BE2C (cell line): ENCODE measurements at places on chromosomes 13 and 19.

- DNase-seq = peak; percentile 76
Observed at GRCh38 chr19:44753932-44754749, 5.6 kb downstream of the BCL3 start.

- no peak for DNase-seq
Observed at GRCh38 chr19:46875234-46875633, 14.4 kb downstream of the ARHGAP35 start.

- DNase-seq = no peak
Observed at GRCh38 chr13:97752961-97753668, 200.4 kb upstream of the IPO5 start.

- DNase-seq = no peak
Observed at GRCh38 chr13:31111136-31111535, 50.6 kb downstream of the HSPH1 start.

GRCh38 chr19:5339950-5340636, 519 bp downstream of the PTPRS start:
- peak; percentile 63 for DNase-seq

DNA sequence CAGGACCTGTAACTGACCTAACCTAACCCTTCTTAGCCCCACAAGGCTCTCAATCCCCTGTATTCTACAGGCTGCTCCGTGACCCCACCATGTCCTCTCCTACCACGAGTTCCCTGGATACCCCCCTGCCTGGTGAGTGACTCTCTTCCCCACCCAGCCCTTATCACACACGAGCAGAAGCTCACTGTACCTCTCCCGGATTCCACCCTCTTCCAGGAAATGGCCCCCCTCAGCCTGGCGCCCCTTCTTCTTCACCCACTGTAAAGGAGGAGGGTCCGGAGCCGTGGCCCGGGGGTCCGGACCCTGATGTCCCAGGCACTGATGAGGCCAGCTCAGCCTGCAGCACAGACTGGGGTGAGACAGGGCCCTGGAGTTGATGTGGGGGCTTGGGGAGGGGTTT, 1.3 kb downstream of the NR1H2 start:
- no peak for DNase-seq

- DNase-seq = no peak
Observed at GRCh38 chr19:22619371-22619770, 14.8 kb upstream of the ZNF492 start.

DNA sequence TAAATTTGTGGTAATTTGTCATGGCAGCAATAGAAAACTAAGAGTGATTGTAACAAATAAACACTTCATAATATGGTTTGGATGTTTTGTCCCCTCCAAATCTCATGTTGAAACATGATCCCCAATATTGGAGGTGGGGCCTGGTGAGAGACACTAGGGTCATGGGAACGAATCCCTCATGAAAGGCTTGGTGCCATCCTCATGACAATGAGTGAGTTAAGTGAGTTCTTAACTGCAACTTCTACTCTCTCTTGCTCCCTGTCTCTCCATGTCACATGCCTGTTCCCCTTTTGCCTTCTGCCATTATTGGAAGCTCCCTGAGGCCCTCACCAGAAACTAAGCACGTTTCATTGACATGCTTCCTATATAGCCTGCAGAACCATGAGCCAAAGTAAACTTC, 1233.2 kb downstream of the OLFM4 start:
- DNase-seq = no peak

- DNase-seq = no peak
Observed at GRCh38 chr19:44648631-44649251, 5.0 kb downstream of the PVR start.

- DNase-seq = no peak
Observed at GRCh38 chr13:111661776-111662175, 341.3 kb downstream of the TEX29 start.

DNA sequence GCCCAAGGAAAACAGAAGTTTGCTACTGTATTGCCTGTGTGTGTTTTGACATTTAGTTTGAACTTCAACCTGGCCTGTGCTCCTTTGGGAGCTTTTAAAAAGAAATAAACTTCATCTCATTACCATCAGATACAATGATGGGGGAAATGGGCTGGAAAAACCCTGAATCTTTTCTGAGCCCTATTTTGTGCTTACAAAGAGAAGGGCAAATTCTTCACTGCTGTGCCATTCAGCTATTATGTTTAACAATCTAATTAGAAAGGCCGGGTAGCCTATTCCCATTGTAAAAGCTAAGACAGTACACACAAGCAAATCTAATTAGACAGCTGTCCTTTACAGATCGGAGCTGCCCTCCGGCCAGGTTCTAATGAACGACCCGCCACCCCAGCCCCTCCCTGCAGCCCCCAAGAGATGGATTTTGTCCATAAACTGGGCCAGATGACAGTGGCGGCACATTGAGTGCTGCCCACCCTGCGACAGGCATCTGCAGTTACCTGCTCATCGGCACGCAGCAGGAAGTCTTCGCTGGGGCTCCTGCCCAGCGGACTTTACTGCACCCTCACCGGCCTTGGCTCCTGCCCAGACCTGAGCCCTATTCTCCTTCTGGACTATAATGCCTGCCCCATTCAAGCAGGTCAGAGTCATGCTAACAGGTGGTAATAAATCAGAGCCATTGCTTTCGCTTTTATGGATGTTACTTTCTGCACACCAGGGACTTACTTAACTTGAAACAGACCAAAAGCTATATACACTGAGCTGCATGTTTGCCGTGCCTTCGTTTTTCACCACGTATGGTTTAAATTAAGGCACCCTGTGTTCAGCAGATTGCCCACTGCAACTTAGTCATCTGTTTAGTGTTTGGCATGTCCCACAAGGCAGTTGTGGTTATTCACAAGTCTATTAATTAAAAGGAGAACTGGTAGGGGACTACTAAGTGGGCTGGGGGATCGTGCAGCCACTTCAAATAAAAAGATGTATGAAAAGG, 549.6 kb downstream of the FGF9 start:
- DNase-seq = no peak

GRCh38 chr19:41795031-41795461, 1.3 kb upstream of the CEACAM3 start:
- peak; percentile 67 for DNase-seq

GRCh38 chr13:51220706-51221105, 1.5 kb upstream of the FAM124A start:
- no peak for DNase-seq

- peak; percentile 60 for DNase-seq
Observed at GRCh38 chr13:50198508-50198907, 183.3 kb downstream of the KCNRG start.

DNA sequence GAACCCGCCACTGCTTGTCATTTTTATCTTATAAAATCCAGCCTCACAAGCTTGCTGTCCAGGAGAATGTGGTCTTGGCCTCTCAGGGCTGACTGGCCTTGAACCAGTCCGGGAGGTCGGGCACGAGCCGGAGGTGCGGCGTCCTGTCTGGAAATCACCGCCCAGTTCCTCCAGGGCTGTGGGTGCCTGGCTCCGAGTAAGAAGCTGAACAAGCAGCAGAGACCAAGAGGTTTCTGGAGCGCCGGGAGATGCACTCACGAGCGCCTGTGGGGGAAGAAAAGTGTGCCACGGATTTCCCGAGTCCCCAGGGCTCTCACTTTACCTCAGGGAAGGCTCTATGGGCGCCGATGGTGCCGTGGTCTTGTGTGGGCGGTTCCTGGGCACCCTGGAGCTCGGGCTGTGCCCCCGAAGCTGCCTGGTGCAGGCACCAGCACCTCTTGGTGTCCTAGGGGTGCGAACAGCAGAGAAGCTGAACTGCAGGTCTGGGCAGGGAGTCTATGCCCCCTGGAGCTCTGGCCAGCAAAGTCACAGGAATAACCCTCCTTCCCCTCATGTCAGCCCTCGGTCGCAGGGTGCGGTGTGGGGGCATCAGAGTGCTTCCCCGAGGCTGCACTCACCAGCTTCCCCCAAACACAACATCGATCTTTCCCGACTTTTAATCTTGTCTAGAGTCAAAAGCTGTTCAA, 50.0 kb downstream of the GAS6 start:
- no peak for DNase-seq

DNA sequence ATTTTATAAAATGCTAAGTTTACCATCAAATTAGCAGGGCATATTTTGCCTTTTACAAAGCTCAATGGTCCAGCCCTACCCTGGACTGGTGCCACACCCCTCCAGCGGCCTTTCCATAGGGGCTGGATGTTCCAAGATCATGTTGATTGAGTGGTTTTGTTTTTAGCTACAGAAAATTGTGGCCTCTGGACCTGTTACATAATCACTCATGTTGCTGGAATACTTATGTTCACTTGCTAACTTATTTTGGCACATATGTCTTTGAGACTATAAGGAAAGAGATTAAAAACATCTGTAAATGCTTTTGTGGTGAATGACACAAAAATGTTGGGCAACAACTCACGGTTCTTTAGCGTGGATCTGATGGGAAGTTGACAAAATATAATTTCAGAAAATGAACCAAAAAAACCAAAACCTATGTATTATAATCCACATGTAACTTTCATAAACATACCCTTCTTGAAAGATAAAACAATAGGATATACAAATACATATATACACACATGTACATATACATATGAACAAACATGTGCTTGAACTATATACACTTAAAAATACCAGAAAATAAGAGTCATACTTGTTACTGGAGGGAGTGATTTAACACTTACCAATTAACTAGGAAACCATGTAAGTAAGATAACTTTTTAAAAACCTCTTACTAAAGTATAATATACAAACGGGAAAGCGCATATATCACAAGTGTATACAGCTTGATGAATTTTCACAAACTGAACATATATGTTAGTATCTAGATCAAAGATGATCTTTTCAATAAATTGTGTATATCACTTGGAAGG, 46.6 kb upstream of the SLC15A1 start:
- no peak for DNase-seq

DNA sequence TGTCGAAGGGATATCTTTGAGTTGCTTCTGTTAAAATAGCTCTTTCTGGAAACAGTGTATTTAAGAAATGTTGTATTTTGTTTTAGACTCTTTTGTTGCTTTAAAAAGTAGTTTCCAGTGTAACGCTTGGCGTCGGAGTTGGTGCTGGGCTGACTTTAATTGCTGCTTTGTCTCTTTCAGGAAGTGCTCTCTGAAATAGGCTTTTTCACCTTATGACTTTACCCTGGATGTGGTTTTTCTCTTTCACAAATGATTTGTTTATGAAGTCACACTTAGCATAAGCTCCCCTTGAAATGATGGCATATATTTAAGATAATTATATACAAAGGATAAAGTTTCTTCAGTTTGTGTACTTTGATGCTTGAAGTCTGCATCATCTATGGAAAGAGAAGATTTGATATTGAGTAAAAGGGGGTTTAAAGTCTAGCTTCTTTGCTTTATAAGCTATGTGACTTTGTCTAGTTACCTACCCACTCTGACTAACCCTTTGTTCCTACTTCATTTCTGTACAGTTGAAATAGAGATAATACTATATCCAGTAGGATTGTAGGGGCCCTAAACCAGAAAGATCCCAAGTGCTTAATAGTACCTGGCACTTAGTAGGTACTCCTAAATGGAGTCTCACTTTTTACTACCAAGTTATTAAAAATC, at the start of gene GPR18:
GPR18 (minus strand) TSS at position 170 of the 651 bp plus-strand sequence. CDS start 2,507 bp downstream, outside the sequence.
- no peak for DNase-seq

DNA sequence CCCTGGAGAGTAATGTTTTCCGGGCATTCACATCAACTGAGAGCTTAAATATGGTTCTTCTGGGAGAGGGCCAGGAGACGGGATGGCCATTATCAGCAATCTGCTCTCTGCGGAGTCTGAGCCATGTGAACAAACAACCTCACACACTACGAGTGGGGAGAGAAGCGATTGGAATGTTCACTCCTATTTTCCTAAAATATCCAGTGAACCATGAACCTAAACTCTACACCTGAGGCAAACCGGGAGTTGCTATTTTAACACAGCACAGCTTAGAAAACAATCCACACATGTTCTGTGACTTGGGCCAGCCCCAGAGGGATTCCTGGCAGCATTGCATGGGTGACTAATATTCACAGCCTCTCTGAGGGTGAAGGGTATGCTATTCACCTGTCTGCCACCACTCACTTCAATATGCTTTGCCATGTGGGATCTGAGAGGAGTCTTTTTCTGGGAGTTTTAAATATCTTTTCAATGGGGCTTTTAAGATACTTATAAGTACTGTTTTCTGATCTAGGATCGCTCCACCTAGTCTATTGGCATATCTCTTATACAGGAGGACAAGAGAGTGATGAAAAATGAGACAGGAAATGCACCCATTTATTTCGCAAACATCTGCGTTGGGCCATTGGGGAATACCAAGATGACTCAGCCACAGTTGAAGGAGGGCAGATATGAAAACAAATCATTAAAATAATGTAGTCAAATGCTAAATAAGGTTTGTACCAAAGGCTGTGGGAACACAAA, 72.6 kb upstream of the SERP2 start:
- DNase-seq = no peak

- no peak for DNase-seq
Observed at GRCh38 chr19:35517342-35517741, 3.9 kb upstream of the DMKN start.

- DNase-seq = no peak
Observed at GRCh38 chr19:43481701-43482100, 16.3 kb upstream of the LYPD3 start.

DNA sequence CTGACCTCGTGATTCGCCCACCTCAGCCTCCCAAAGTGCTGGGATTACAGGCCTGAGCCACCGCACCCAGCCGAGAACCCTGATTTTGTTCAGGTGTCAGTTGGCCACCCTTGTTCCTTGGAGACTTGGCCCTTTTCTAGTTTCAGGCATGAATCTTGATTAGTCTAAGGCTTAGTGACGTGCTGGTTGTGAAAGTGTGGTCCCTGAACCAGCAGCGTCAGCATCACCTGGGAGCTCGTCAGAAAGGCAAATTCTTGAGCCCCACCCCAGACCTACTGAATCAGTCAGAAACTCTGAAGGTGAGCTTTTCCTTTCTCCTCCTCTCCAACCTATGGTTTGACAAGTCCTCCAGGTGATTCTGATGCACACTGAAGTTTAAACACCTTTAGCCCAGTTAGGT, 35.2 kb downstream of the CACNG6 start:
- DNase-seq = no peak

- DNase-seq = no peak
Observed at GRCh38 chr13:75391432-75392100, 90.4 kb downstream of the TBC1D4 start.

DNA sequence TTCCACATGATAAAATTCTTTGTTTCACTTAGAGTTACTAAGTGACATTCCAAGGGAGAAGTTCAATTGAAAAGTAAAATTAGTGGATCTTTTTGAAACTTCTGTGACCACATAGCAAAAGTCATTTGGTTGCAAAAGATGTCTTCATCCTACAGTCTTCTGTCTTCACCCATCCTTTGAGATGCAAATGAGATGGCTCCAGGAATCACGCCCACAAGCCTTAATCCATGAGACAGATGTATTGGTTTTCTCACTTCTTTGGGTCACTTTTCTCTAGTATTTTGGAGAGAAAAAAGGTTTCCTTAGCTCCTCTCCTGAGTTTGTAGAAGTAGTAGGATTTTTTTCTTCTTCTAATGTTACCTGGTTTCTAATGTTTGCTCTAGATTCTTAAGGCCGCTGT, 259.5 kb upstream of the SLC10A2 start:
- DNase-seq = no peak

GRCh38 chr13:51922771-51923480, 61.2 kb downstream of the CCDC70 start:
- no peak for DNase-seq
